ENCODE measurements at places on chromosomes 4 and X.

DNA sequence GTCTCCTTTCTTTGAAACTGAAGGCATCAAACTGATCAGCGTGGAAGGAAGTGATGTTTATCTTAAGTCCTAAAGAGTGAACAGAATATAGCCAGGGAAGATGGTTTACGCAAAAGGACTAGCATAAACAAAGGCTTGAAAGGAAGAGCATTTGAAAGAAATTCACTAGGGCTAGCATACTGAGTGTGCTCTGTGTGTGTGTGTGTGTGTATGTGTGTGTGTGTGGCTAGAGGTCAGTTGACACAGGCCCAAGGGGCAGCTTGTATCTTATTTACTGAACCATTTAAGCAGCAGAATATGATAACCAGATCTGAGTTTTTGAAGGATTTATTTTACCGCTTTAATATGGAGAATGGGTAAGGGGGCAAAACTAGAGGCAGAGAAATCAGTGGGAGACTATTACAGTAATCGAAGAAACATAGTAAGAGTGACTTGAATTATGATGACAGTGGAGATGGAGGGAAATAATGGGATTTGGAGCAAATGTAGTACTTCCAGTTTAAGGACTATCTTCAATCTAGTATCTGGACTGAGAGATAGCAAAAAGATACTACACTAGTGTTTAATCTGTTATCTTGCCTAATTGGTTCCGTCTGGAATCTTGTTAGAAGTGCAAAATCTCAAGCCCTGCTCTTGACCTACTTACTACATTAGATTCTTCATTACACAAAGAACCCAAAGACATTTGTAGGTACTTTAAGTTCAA is 36.9 kb downstream of the CEP44 start:
- no peak for DNase-seq

- DNase-seq: no peak
These were observed 423.5 kb upstream of the NDST3 start for GRCh38 chr4:117610706-117611308.

GRCh38 chr4:83651846-83652245 is 115.9 kb downstream of the GPAT3 start:
- DNase-seq: no peak

GRCh38 chr4:166501941-166502382 is 628.9 kb downstream of the TLL1 start:
- DNase-seq: no peak

GRCh38 chr4:177339477-177340374 is 30.1 kb downstream of the NEIL3 start:
- DNase-seq: peak; percentile 58

- DNase-seq: peak; percentile 12
These were observed 118.7 kb upstream of the AP1S2 start for GRCh38 chrX:15973299-15973698.

Measured in CD4-positive, alpha-beta T cell treated with Interleukin-15 for 4 hours (primary cell).